Ecto neural progenitor cell (in vitro differentiated cells): ENCODE measurements at places on chromosomes 16 and 17.

DNA sequence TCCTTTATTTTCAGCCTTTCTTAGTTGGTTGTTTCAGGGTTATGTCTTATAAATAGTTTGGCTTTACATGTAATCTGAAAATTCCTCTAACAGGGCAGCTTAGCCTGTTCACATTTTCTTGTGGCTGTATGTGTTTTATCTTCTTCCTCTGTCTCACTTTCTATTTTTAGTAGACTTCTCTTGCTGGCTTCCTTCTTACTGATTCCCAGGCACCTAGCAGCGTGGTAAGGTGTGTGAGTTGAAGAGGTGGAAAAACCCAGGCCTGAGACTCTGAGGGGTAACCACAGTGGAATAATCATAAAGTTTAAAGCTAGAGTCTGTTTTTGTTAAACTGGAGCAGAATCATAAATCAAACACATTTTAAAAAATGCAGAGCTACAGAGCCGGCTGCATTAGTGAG is 190.9 kb downstream of the LGALS9B start:
- DNase-seq: no peak

DNA sequence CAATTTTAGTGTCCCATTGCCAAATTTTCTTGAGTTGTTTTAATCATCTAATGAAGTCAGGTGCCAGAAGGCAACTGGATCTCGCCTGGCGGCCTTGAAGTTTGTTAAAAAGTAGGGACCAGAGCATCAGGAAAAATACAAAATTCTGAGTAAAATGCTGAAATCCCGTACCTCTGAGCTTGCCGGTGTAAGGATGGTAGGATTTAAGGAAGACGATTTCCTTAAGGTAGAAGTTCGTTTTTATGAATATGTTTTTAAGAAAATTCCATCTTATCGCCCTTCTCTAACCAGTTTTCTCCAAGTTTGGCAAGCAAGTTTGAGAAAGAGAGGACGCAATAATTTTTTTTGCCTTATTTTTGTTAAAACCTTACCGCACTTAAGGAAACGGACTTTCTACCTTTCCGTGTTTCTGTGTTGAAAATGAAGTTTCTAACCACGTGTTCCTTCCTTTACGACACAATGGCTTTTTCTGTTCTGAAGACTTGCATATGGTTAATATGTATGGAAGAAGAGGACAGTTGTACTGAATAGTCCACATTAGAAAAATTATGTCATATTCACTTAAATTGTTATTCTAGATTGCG is 748 bp downstream of the ATF7IP2 start:
- DNase-seq: no peak

GRCh38 chr17:44331249-44331760 is 6.7 kb upstream of the SLC25A39 start:
- DNase-seq: peak; percentile 81

GRCh38 chr16:68064791-68065365 is 20.3 kb upstream of the NFATC3 start:
- DNase-seq: peak; percentile 75

GRCh38 chr17:6485646-6486412 is 41.6 kb downstream of the PIMREG start:
- no peak for DNase-seq

- DNase-seq: peak; percentile 47
These were observed 19.7 kb downstream of the IGF2BP1 start for GRCh38 chr17:49016775-49017463.

DNA sequence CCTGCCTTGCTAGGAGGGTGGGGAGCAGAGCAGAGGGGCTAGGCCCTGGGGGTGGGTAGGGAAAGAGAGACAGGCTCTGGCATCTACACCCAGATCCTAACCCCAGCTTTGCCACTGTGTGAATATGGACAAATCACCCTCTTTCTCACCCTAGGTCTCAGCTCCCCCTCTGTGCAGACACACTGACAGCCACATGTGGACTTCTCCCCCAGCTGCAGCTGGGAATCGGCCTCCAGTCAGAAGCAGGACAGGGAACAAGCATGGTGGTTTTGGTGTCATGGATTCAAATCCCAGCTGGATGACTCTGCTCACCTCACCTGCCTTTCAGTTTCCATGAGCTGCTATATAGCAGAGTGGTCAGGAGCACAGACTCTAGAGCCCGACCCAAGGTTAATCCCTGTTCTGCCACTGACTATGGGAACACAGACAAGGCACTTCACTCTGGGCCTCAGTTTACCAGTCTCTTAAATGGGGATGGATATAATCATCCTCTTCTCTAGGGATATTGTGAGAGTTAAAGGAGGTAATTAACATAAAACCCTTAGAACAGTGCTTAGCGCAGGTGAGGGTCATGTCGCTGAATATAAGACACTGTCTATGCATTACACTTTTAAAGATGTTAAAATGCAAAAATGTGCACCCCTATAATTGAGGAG is 26.2 kb upstream of the MAP3K14 start:
- peak; percentile 33 for DNase-seq

GRCh38 chr17:75517297-75517865 is 1.1 kb downstream of the TSEN54 start:
- no peak for DNase-seq

DNA sequence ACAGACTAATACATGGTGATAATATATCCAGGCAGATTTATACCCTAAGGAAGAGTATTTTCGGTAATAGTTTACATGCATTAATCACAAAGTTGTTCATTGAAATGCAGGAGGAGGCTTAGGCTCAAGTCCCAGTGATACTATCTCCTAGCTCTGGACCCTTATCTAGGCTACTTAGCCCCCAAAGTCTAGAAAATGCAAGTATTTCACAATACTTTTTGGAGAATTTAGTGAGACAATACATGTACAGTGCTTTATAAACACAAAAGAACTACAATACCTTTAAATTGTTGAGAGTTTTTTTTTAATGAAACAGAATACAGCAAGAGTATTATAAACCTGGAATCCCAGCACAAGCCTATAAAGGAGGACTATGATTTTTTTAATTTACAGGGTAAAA is 473.9 kb downstream of the HS3ST3B1 start:
- DNase-seq: no peak

DNA sequence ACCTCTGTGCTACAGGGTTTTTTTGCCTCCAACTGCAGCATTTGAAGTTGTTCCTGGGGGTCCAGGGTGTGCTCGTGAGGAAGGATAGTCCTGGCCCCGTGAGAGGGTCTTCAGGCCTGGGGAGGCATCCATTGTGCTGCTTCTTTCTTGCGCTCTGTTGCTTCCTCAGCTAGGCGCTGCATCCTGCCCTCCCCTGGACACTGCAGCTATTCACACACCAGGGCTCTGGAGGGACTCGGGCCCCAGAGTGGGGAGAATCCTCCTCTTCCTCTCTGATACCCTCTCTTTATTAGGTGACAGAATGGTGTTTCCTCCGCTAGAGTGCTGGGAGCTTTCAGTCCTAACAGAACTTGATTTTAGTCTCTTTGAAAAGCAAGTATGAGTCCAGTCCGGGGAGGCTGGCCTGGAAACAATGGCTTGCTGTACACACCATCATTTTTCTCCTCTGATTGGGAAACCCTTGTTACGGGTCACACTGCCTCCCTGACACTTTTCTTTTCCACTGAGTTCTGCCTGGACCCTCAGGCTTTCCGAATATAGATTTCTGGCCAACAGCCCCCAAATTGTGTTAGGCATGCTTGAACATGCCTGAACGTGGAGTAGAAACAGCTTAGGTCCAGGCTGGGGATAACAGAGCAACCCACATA is 81.4 kb upstream of the ELAC2 start:
- DNase-seq: no peak

DNA sequence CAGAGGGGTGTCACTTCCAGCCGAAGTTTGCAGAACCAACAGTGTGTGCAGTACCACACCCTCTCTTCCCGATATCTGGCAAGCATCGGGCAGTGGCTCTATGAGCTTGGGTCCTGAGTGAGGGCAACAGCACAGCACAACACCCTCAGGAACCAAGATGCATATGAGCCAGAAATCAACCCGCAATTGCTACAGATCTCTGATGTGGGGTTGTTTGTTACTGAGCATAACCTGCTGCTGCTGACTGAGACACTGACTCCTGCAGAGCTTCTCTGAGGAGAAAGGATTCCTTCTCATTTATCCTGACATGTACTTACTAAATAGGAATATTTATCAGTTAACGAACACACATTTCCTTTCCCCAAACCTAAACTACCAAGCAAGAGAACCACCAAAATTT is 218.3 kb downstream of the RBFOX3 start:
- no peak for DNase-seq

DNA sequence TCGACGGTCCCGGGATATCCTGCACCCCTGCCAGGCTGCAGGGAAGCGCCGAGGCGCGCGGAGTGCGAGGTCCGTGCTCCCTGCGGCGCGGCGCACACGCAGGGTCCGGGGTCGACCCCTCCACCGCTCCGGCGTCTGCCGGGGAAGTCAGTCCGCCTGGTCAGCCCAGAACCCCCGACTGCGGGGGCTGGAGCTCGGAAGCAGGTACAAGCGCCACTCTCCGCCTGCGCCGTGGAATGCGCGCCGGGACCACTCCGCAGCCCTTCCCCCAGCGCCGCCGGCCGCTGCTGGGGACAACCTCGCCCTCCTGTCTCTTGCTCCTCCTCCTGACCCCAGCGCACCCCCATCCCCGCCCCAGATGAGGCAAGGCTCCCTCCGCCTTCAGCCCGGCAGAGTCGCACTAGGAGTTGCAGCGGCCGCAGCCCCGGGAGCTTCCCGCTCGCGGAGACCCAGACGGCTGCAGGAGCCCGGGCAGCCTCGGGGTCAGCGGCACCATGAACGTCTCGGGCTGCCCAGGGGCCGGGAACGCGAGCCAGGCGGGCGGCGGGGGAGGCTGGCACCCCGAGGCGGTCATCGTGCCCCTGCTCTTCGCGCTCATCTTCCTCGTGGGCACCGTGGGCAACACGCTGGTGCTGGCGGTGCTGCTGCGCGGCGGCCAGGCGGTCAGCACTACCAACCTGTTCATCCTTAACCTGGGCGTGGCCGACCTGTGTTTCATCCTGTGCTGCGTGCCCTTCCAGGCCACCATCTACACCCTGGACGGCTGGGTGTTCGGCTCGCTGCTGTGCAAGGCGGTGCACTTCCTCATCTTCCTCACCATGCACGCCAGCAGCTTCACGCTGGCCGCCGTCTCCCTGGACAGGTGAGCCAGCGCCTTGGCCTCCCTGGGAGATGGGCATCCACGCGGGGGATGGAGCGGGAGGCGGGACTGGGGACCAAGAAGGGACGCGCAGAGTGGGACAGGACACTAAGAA is at the start of gene GALR2:
Gene GALR2 (plus strand): TSS at position 392 of the 974 bp plus-strand sequence. CDS start 103 bp downstream, at position 495.
- DNase-seq: peak; percentile 80

- DNase-seq: no peak
These were observed 175.9 kb downstream of the XYLT1 start for GRCh38 chr16:17294856-17295255.

DNA sequence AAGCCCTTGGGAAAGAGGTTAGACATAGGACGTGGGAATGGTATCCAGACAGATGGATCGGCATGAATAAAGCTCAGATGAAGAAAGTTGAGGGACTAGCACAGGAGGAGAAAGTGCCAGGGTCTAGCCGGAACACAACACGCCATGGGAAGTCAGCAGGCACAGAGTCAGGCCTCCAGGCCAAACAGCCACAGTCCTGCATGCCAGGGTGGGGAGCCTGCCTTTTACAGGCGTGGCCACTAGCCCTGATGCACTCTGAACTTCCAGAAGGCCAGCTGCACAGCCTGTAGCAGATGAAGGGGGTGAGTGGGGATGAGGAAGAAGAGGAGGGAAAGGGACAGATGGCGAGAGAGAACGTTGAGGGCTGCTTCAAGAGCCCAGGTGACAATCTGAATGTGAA is 5.2 kb downstream of the B9D1 start:
- DNase-seq: no peak

GRCh38 chr16:51557670-51558069 is 406.6 kb upstream of the SALL1 start:
- no peak for DNase-seq

DNA sequence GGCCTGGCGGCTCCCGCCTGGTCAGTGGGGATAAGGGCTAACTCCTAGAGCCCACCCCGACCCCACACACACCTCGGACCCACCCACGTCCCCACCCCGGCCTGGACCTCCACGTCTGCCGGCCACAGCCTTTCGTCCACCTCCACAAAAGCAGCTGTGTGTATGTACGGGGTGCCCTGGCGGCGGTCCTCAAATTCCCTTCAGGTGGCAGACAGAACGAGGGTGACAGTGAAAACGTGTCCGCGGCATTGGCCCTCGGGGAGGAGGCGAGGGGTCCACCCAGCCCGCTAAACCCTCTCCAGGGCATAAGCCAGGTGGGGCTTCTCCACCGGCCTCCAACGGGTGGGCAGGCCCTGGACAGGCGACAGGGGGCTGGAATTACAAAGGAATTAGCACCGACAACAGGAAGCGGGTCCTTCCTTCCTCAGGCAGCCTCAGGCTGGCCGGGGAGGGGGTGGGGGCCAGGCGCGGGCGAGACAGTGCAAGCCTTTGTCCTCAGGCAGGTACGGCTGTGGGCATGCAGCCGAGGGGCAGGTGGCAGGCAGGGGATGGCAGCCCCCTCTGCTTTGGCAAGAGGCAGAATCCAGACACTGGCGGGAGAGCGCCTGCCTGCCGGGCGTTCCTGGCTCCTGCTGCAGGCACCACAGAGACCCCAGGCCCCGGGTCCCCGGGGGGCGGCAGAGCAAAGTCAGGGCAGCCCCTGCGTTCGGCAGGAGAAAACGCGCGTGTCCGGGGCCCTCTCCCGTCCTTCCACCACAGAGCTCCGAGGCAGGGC is 12.3 kb upstream of the PITPNA start:
- DNase-seq: no peak

- no peak for DNase-seq
These were observed 756 bp downstream of the LUC7L3 start for GRCh38 chr17:50719924-50720794.

DNA sequence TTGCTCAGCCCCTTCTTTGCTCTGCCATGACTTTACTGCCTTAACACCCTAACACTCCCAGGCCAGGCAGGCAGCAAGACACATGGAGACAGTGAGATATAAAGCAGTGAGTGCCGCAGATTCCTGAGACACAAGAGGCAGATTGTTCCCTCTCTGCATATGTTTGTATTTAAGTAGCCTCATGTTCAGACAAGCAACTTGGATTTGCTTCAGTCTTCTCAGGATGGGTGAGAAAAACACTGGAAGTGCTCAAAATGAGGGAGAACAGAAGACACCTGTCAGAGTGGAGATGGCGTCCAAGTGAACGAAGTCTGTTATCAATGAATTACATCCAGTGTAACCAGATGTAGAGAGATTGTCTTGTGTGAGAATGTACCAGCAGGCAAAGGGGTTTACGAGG is 86.8 kb downstream of the CES1 start:
- DNase-seq: no peak

DNA sequence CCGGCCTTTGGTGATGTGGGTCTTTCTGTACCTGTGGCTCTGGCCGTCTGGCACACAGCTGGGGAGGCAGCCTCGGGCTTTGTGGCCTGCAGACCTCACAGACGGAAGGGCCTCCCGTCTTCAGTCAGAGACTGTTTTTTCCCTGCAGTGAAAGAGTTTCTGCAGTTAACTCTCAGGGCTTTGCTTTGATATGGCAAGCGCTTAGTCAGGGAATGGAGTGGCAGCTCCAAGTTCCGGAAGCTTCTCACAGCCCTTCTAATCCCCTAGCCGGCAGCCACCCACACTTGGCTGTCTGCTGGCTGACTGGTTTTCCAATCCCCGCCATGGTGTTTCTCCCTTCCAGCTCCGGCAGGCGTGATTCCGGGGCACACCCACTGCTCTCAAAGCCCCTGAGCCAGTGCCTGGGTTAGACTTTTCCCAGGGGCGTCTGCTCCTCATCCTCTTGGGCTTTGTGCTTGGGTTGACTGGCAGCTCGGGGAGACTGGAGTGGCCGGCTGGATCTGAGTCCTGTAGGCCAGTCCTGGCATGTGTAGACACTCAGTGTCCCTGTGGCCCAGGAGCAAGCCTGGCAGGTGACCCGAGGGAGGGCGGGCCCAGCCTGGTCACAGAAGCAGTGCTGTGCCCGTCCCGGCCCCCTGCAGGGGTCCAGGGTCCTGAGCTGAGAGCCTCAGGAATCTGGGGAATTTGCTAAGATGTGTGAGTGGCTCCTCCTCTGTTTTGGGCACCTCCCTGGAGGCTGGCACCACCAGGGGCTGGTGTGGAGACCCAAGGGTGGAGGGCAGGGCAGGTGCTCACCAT is 29.9 kb downstream of the BAIAP2 start:
- no peak for DNase-seq
